CD4-positive, alpha-beta memory T cell (primary cell): ENCODE measurements at places on chromosomes 16 and 17. TPM values are rescaled to one million over a fixed set of nuclear protein-coding genes. Genes with fewer than 3 reads are reported as not detected.

DNA sequence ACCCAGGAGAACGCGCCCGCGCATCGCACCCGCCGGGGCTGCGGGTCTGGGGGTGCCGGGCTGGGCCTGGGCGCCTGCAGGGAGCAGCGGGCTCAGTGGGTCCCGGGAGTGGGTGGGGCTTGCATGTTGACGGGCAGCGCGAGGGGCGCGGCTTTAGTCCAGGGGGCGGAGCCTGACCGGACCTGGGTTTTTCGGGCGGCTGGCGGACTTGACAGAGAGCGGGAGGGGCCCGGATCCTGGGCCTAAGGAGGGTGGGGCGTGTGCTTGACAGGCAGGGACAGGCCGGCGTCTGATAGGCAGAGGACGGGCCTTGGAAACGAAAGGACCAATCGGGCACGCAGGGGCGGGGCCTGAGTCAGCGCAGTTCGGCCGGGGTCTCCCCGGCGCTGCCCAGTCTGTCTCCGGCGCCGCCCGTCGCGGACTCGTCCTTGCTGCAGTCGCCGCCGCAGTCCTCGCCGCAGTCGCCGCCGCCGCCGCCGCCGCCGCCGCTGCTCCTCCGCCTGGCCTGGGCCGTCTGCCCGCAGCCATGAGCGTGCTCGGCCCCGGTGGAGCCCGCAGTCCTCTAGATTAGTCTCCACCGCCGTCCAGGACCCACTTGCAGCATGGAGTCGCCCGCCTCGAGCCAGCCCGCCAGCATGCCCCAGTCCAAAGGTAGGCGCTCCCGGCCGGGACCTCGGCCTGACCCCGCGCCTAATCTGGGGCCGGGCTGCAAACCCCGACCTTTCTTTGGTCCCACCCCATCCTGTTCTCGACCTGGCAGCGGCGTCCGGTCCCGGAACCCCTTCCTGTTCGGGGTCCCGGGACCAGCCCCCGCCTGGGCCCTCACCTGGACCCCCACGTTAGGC lies at the start of gene MAP2K3:
TSS of gene MAP2K3 (plus strand) at position 393 of the 845 bp plus-strand sequence. CDS start at position 603, 210 bp downstream.
- DNase-seq = peak; percentile 92

GRCh38 chr16:67928147-67928546 lies 3.5 kb downstream of the CTRL start:
- DNase-seq = no peak

ZNF385C gene
- not detected for polyA plus RNA-seq

GRCh38 chr16:73956587-73957494 lies 339.8 kb upstream of the PSMD7 start:
- no peak for DNase-seq

NOG gene
- 0.88 TPM for polyA plus RNA-seq

GRCh38 chr17:82703036-82703745 lies 4.7 kb upstream of the RAB40B start:
- no peak for DNase-seq

- no peak for DNase-seq
Observed at GRCh38 chr16:72473631-72474030, 301.7 kb upstream of the PMFBP1 start.

CDH3 gene
- not detected for polyA plus RNA-seq

TEX14 gene
- not detected for polyA plus RNA-seq

STAC2 gene
- not detected for polyA plus RNA-seq

PSME3 gene
- 125 TPM for polyA plus RNA-seq

OR2C1 gene
- 0.13 TPM for polyA plus RNA-seq
